ENCODE measurements at places on chromosomes 1 and 21.

DNA sequence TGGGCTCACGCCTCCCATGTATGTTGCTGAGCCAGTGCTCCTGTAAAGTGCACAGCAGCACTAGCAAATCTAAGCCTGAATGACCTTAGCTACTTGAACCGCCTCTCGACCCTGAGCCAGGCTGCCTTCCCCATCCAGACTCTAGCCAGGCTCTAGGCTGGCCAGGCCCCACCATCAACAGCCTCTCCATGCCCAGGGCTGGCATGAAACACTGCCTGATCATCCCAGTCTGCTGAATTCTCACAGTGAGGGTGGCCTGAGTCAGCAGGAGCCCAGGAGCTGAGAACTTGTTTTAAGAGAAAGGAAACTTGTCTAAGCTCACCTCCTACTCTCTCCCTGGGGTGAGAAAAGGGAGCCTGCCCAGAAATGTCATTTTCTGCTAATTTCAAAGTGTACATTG, 733.3 kb downstream of the PTPRU start:
- DNase-seq = no peak

GRCh38 chr21:38498057-38498833, at the start of gene ERG:
TSS of gene ERG (minus strand) at chr21:38498477. CDS start at chr21:38498380, 97 bp downstream.
- no peak for DNase-seq

- DNase-seq = no peak
Measured at GRCh38 chr1:70382682-70383081, 28.2 kb upstream of the ANKRD13C start.

GRCh38 chr1:15950763-15951295, 25.1 kb downstream of the ZBTB17 start:
- no peak for DNase-seq

DNA sequence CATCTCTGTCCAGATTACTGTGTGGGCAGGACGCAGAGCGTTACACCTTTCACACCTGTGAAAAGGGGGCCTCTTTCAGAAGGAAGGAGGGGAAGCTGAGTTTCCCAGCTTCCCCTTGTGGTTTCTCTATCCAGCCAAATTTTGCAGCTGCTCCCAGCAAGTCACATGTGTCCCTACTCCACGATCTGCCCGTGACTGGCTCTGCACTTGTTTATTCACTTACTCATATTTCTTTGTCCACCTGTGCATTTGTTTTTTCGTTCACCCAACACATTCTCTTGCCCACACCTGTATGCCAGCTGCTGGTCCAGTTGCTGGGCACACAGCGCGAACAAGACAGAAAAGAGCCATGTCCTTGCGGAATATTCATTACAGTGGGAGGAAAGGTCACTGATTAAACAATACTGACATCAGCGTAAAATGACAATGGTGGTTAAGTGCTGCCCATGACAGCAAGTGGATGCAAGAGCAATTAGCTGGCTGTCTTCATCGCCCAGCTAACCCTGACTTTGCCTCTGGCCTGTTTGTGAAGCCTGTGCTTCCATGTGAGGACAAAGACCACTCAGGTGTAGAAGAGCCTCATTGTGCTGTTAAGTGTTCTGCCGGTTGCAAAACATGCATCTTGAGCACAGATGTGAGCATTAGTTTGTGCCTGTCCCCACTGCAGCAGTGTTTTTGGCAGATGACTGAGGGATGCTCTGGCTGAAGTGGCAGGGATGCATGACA, 28.6 kb upstream of the NEK2 start:
- DNase-seq = peak; percentile 9

GRCh38 chr1:56522680-56523079, 56.7 kb downstream of the PLPP3 start:
- no peak for DNase-seq

GRCh38 chr21:38905752-38906151, 100.0 kb downstream of the ETS2 start:
- DNase-seq = no peak

- no peak for DNase-seq
Measured at GRCh38 chr1:90504509-90504908, 212.6 kb downstream of the BARHL2 start.

- DNase-seq = no peak
Measured at GRCh38 chr21:41851090-41851790, 27.9 kb downstream of the PRDM15 start.

- DNase-seq = no peak
Measured at GRCh38 chr1:89322402-89322801, 41.5 kb upstream of the GBP6 start.
